ENCODE measurements at places on chromosomes 16 and 17. TPM values are rescaled to one million over a fixed set of nuclear protein-coding genes. Genes with fewer than 3 reads are reported as not detected.

Gene FLOT2
- 121 TPM for total RNA-seq

Gene LRRC37A
- 2.8 TPM for total RNA-seq

Gene CD300H
- total RNA-seq, result not detected

Gene ZNF500
- 33.8 TPM for total RNA-seq

Gene C16orf46
- 3.9 TPM for total RNA-seq

Gene TMEM238L
- 12.0 TPM for total RNA-seq

Gene MYH1
- not detected for total RNA-seq

Gene ACSM5
- total RNA-seq, result 9.7 TPM

Gene KRTAP16-1
- total RNA-seq, result not detected

Gene SDR42E2
- not detected for total RNA-seq

Gene METTL23
- 47.9 TPM for total RNA-seq

Gene ANKRD40CL
- total RNA-seq, result not detected

Gene COL1A1
- total RNA-seq, result 81.0 TPM

Gene FAM222B
- total RNA-seq, result 48.9 TPM

Data from prostate gland (tissue), 2 donors.